Activated CD4-positive, alpha-beta T cell treated with anti-CD3 and anti-CD28 coated beads, Interleukin-2, amount 10 ng/mL, durations not matched to agents 24 days and 14 days (primary cell): ENCODE measurements at places on chromosomes 16 and 17.

DNA sequence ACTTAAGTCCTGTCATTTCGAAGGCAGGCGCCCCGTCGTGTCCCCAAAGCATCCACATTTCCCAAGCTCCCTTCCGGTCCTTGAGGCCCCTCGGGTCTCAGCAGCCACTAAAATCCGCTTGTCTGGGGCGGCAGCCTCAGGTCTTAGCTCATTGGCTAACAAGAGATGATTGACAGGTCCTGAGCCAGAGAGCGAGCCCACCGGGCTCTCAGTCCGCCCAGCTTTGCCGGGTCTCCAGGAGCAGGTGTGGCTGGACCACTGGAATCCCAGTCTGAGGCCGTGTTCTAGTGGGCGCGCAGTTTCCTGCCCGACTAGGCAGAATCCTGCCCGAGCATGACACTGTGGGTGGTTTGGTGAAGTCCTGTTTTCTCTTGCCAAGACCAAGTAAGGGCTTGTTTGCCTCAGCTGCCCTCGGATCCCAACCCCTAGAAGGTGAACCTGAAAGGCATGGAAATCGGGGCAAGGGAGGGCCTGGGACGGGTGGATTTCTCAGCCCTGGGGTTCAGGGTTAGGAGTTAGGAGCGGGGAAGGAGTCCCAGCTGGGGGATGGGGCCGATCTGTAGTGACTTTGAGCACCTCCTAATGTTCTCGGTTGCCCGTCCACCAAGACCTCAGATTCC is 42.8 kb downstream of the MRC2 start:
- no peak for DNase-seq

DNA sequence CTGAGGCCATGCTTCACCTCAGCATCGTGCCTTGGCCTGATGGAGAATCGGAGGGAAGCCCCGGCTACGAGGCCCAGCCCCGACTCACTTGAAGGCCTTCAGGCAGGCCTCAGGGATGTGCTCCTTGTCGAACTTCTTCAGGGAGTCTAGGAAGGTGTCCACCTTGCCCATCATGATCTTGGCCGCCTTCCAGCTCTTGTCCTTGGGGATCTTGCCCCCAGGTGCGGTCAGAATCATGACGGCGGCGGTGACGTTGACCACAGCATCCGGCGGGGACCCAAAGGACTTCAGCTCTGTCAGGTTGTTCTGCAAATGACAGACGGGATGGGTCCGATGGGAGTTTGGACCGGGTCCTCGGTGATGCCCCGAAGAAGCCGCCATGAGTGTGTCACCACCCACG is 81.2 kb downstream of the PGS1 start:
- DNase-seq = no peak

- no peak for DNase-seq
Observed at GRCh38 chr17:4023220-4023619, 59.0 kb upstream of the ATP2A3 start.

GRCh38 chr16:80058214-80058613 is 457.7 kb upstream of the MAF start:
- DNase-seq = no peak

GRCh38 chr16:58011652-58012051 is 10.4 kb downstream of the USB1 start:
- DNase-seq = no peak

DNA sequence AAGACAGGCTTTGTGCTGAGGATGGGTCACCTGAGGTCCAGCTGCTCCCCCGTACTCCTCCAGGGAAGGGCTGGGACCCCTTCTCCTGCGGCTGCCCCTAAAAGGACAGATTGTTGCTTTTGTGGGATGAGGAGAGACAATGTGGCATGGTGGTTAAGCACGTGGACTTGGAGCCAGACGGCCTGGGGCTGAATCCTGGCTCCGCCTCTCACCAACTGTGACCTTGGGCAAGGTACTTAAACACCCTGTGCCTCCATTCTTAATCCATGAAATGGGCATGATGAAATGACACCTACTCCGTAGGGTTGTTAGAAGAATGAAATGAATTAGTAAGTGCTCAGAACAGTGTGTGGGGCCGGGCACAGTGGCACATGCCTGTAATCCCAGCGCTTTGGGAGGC is 39.6 kb upstream of the PLCG2 start:
- DNase-seq = no peak

DNA sequence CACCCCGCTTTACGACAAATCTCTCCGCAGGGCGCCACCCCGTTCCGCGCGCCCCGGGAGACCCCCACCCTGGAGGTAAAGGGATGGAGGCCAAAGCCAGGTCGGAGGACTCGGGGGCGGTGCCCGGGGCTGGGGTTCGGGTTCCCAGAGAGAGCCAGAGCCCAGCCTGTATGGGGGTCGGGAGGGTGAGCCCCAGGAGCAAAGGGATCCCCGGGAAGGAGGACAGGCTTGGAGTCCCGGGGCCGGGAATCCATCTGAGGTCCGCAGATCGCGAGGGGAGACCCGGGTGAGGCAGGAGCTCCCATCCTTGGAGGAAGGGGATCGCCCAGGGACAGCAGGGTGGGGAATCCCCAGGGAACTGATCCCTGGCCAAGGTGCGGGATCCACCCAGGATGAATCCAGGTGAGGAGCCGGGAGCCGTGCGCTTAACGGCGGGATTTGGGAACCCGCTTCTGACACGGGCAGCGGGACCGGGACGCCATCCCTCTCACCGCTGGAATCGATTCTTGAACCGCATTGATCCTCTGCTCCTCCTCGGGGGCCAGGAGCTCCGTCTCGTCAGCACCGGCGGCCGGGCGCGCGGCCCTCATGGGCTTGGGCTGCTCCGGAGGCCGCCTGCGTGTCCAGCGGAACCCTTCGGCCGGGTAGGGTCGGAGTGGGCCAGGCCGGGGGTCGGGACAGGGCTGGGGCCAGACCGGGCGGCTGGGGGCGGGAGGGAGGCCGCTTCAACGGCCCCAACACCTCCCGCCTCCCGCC is at the start of gene MMD:
TSS of gene MMD (minus strand) at position 657 of the 756 bp plus-strand sequence. CDS start at position 517, 140 bp downstream.
- DNase-seq = no peak

DNA sequence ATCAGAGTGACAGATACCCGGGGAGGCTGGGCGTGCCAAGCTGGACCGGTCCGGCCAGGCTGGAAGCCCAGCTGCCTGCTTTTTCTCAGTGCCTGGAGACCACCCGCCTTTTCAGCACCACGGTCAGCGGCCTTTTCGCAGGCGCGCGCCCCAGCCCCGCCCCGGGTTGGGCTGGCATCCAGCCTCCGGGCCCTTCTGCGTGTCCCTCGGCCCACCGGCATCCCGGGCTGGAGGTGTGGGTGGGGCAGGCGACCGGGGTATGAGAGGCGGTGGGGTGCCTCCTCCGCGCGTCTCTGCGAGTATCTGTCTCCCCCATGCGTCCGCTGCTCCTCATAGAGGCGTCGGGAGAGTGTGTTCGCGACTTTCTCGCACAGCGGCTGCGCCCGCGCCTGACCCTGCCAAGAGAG is 102.5 kb downstream of the MRM1 start:
- DNase-seq = peak; percentile 91

DNA sequence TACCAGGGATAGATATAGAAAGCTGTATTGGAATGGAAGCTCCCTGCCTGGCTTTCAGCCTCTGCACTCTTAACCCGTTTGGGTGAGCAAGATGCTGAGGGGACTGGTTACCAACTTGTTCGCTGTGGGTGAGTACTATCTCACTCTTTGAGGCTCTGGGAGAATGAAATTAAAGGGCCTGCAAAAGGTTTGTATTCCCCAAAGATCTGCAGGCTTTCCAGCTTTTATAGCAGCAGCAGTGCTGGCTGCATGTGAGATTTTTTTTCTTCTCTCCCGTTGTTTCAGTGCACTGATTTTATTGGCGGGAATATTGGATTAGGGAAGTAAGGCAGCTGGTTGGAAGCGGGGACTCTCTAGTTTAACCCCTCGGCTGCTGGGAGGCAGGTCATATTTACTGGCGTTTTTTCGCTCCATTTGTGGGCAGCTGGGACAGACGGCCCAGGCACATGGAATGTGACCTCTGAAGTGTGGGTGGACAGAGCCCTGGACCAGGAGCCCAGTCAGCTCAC is 30.9 kb downstream of the C17orf75 start:
- no peak for DNase-seq

GRCh38 chr16:15450624-15451023 is 16.2 kb downstream of the BMERB1 start:
- no peak for DNase-seq
